ENCODE measurements at places on chromosomes 13 and 19.
A peak's percentile ranks its signal among the peaks of the same experiment; 100 is the strongest.

DNA sequence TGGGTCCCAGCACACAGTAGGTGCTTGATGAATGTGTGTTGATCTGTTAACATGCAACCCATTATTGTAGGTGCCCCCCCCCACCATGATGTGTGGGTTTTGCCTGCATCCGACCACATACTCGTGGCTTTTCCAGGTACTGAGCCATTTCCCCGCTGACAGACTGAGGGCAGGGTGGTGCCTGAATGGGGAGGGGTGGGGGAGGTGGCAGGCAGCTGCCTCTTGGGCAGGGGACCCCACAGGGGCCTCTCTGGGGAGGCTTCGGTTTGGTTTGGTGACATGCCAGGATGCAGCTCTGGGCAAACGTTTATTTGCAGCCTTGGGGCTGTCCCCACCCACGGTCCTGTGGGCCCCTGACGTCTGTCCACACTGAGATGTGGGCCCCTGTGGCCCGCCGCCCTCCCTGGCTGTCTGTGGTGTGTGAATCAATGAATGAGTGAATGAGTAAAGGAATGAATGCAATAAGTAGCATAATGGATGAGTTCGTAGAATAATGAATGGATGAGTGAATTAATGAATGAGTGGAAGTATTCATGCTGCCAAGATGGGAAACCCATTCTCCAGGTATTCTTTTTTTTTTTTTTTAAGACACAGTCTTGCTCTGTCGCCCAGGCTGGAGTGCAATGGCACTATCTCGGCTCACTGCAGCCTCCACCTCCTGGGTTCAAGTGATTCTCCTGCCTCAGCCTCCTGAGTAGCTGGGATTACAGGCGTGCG is 9.0 kb upstream of the JUND start:
- no peaks in the 10 kb centered on the region for H3K36me3 ChIP-seq
- no peak overlapping the region for H3K4me3 ChIP-seq
- H3K4me1 ChIP-seq = peaks cover 33% of the 10 kb centered on the region
- no peak for DNase-seq
- H3K27me3 ChIP-seq = no peaks in the 10 kb centered on the region

- peaks cover 3% of the 10 kb centered on the region for H3K4me1 ChIP-seq
- no peaks in the 10 kb centered on the region for H3K27me3 ChIP-seq
- peak; percentile 49 for DNase-seq
- H3K4me3 ChIP-seq = no peak overlapping the region
- no peak overlapping the region for H3K27ac ChIP-seq
Measured at GRCh38 chr19:17289489-17289888, 7.8 kb downstream of the ANKLE1 start.

- peak overlapping the region; percentile 63 for H3K27ac ChIP-seq
- H3K4me1 ChIP-seq = no peaks in the 10 kb centered on the region
- no peak overlapping the region for H3K4me3 ChIP-seq
Measured at GRCh38 chr13:30865123-30866049, 40.7 kb upstream of the MEDAG start.

DNA sequence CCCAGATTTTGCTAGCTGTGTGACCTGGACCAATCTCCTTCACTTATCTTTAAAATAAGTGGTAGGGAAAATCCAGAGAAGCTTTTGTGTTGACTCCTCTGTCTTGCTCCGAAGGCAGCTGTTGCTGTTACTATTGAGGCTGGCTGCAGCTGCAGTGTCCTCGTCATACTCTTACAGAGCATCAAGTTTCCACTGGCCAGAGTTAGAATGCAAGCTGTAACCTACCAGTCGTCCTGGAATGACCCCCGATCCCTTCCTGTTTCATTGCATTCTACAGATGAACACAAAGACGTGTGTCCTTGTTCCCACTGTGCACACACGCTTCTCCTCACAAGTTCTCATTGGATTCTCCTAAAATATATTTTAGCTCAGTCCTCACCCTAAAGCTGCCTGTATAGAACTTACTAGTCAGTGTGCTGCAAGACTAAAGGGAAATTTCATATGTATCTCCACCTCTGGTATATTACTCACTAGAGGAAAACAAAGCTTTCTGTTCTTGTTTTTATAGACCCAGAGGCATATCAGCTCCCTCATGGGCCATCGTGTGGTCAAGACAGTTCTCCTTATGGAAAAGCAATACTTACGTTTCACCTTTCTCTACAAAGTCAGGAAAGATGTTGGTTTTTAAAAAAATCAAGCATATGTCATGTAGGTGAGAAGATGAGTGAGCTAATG is 589.8 kb downstream of the LMO7 start:
- no peak overlapping the region for H3K27ac ChIP-seq
- H3K27me3 ChIP-seq = no peaks in the 10 kb centered on the region
- H3K4me1 ChIP-seq = no peaks in the 10 kb centered on the region
- H3K36me3 ChIP-seq = no peaks in the 10 kb centered on the region
- peak; percentile 13 for DNase-seq

DNA sequence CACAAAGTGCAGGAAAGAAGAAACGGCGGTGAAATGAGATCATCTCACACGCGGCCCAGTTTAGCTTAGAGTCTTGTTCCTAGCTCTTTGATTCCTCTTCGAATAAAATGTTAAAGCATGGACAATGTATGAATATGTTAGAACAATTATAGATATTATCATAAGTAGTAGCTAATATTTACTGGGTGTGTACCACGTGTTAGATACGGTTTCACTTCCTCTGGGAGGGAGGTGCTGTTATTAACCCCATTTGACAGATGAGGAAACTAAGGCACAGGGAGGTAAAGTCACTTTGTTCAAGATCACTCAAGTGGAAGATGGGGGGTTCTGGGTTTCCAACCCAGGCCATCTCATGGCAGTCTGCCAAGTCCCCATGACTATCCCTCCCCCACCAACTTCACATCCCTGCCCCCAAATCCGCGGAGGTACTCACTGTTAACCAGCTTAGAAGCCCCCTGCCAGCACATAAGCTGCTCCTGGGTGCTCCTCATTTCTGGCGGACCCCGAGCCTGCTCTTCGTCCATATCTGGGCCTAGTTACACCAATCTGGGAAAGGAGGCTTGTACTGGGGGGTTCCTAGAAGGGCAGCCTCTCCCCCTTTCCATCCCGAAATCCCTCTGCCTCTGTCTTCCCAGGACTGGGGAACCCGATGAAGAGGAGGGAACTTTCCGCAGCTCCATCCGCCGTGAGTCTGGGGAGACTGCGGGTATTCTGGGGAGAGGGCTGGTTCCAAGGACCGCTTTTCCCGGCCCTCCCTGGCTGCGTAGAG is 1.0 kb upstream of the FXYD7 start:
- peaks cover 13% of the 10 kb centered on the region for H3K4me1 ChIP-seq
- no peaks in the 10 kb centered on the region for H3K27me3 ChIP-seq
- no peak overlapping the region for H3K27ac ChIP-seq
- no peak for DNase-seq
- no peaks in the 10 kb centered on the region for H3K36me3 ChIP-seq
